Activated CD8-positive, alpha-beta memory T cell treated with anti-CD3 and anti-CD28 coated beads for 48 hours (primary cell): ENCODE measurements at places on chromosomes 11 and 22.

- no peak for DNase-seq
These were observed 21.3 kb downstream of the SGSM1 start for GRCh38 chr22:24827296-24827695.

DNA sequence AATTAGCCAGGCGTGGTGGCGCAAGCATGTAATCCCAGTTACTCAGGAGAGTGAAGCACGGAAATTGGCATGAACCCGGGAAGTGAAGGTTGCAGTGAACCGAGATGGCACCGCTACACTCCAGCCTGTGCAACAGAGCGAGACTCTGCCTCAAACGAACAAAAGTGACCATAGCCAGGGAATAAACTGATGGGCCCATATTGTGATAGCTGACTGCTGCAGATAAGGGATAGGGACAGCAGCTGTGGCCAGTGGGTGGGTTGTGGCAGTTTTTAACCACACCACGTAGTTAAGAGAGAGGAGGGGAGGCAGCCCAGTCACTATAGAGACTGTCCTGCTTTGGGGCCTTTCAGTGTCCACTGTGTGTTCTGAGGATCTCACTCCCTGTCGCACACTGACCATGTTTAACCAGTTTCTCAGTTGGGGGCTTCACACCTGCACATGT lies 58.9 kb downstream of the PISD start:
- no peak for DNase-seq

DNA sequence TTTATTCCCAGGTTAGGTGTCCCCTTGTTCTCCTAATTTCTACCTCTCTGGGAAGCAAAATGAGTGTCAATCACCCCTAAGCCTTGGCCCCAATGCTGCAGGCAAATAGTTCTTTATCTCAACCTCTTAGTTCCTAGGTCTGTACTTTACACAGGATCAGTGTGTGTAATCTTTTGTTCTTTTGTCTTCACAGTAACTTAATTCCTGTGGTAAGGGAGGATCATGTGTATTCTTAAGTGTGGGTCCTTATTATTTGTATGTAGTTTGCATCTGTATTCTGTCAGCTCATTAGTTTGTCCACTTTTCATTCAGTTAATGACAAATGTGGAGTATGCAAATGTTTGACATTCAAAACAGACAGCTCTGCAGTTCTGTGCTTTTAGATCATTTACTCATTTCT lies 166.7 kb downstream of the FAT3 start:
- DNase-seq: no peak

DNA sequence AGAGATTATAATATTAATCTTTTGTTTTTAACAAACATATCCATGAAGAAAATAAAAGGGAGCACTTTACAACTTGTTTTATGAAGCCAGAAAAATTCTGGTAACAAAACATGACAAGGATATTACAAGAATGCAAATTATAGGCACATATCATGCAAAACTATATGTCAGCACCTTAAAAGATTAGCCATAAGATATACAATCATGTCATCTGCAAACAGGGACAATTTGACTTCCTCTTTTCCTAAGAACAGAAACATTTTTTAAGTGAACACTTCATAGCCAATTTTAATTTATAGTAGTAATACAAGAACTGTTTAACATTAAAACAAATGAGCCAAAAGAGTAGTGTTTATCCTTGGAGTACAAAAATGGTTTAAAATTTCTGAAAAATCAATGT lies 916.5 kb upstream of the CNTN5 start:
- no peak for DNase-seq

- DNase-seq: no peak
These were observed 22.3 kb downstream of the CDKN1C start for GRCh38 chr11:2863276-2863618.

- DNase-seq: peak; percentile 4
These were observed 74.7 kb downstream of the SC5D start for GRCh38 chr11:121367001-121367843.

- DNase-seq: no peak
These were observed 11.1 kb upstream of the CSF2RB start for GRCh38 chr22:36902143-36902926.

- no peak for DNase-seq
These were observed 294.4 kb downstream of the NTM start for GRCh38 chr11:131664816-131665215.
